ENCODE measurements at places on chromosomes 4 and X.
A peak's percentile ranks its signal among the peaks of the same experiment; 100 is the strongest.

DNA sequence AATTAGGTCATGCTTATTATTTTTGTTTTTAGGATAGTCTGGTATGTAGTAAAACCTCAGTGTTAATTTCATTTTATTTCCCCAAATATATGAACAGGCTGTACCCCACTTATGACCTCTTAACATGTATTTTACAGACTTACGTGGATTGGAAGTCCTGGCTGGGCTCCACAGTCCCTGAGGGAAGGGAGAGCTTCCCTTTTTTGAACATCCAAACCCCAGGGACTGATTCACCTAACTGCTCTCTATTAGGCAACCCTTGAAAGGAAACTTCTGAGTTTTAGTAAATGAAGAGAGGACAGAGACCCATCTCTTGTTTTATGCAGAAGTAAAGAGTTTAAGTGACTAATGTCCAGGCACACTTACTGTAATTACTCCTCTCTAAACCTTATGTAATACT is 233.1 kb upstream of the SPRY1 start:
- no peak for DNase-seq

DNA sequence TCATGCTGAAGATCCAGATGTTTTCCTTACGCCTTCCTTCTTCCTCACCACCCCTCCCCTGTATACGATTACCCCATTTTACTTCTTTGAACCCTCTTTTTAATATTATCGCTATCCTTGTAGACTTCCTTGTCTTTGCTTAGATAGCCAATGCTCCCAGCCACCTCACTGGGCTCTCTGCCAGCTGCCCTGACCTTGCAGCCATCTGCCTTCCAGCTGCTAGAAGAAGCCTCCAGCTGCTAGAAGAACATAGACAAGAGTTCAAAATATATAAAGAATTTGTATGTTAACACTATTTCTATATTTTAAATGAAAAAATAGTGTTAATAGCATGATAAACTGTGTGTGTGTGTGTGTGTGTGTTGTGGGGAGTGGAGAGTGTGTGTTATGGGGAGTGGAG is 374.7 kb downstream of the ANKRD50 start:
- DNase-seq: no peak

DNA sequence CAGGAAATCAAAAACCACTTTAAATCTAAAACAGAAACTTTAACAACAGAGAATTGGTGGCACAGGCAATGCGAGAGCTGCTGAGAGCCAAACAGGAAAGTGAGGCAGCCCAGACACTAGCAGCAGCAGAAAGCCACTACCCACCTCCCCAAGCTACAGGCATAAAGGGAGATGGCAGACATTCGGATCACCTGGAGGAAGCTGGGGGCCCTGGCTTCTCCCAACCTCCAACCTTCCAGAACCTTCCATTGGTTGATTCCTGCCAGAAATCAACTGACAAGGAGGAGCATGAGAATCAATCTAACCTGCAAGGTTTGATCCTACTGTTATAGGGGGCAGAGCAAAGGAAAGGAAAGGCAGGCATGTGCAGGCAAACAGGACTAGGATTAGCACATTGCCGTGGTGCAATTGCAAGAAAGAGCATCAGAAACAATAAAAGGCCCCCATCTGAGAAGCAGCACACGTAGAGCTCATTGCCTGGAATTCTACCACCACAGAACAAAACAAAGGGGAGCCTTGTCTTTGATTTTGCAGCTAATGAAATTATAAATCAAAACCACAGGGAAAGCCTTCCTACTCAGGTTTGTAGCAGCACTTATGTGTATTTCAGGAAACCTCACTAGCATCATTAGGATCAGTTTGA is 427.3 kb upstream of the RASGEF1B start:
- DNase-seq: no peak

DNA sequence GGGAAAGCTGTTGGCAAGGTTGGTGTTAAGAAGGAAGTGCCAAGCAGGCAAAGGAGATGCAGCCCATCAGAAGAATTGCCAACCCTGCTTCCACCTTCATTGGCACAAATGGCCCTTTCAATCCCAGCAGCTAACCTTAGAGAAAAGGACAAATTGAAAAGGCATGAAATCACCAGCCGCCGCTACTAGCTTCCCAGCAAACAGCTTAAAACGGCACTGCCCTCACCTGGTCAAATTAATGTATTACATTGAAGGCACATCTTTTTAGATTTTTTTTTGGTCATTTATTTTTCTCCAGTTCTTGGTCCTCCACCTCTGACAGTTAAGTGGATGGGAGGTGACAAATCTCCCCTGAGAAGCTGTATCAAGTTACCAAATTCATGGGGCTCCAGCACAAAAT is 51.0 kb upstream of the NHSL2 start:
- DNase-seq: peak; percentile 2

DNA sequence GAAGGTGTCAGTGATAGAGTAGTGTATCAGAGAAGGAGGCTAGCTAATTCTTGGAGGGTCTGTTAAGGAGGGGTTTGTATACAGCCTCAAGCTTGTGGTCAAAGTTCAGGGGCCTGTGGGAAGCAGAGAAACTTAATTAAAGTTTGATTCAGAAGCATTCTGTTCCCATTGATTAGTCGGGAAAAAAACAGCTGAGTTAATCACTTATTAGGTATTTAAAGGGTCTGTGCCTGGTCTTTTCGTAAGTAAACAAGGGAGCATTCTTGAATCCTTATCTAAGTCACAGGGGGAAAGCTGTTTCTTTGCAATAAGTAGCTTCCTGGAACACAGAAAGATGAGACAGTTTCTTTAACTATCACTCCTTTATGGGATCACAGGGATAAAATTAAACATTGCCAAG is 492.1 kb downstream of the PCDH10 start:
- DNase-seq: no peak

DNA sequence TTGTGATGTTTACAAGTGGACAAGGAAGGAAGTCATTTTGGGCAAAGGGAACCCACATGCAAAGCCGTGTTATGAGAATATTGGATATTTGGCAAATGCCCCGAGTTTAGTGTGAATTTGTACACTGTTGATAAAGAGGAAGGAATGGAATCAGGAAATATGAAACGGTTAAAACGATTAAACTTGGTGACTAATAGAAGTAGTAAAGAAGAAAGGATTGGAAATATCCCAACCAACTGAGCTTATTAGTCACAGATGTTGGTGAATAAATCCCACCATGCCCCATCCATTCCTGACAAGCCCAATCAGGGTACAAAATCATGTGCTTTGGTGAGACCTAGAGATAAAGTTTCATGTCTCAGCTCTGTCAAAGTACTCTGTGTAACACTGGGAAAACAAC is 22.0 kb downstream of the ARHGAP24 start:
- DNase-seq: no peak

- DNase-seq: peak; percentile 11
These were observed at the start of gene PRSS48 for GRCh38 chr4:151276787-151277562. Gene PRSS48 (plus strand): TSS chr4:151277161. CDS start chr4:151277173, 12 bp downstream.

DNA sequence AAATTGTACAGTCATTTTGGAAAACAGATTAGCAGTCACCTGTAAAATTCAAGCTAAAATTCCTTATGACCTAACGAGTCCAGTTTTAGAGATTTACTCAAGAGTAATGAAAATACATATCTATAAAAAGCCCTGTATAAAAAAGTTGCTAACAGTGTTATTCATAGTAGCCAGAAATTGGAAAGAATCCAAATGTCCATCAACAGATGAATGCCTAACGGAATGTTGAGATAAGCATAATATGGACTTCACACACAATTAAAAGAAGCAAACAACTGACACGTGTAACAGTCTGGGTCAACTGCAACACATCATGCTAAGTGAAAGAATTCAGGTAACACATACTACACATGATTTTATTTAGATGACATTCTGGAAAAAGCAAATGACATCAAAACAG is 584.8 kb upstream of the AGA start:
- DNase-seq: no peak

DNA sequence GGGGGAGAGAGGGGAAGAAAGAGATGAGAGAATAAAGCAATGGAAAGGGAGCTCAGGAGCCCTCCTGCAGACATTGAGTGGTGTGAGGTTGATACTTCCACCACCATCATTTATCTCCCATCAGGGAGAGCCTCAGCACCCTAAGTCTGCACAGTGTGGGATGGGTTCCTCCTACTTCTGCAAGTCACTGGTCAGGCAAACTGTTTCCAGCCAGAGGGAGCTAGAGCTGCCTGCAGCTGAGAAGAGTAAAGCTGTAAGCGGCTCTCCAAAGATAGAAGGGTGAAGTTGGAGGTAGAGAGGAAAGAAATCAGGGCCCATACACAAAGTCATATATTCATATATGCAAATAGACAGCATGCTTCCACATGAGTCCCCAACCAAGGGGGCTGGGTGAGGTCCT is 21.9 kb upstream of the ZNF81 start:
- DNase-seq: no peak

DNA sequence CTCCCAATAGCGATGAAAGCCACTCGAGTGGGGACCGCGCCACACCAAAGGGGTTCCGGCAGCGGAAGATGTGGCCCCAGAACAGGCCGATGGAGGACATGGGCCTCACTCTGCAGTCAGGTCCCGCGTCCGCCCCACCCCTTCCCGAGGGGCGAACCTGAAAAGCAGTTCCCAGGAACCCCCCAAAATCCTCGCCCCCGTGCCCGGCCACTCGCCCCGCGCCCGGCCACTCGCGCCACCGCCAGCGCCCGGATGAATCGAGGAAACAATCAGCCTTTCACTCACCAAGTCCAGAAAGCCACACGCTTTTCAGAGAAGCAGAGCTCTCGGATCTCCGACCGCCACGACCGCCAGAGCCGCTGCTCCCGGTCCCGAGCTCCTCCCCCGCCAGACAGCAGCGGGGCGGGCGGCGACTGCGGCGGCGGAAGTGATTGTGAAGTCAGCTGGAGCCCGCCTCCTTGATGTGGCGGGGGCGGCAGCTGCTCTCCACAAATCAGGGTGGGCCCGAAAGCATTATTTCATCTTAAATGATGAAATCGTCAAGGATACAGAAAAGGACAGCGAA is at the start of gene PJA1:
PJA1 (minus strand) TSS at position 367 of the 565 bp plus-strand sequence. CDS start 2,380 bp downstream, outside the sequence.
- DNase-seq: peak; percentile 62

DNA sequence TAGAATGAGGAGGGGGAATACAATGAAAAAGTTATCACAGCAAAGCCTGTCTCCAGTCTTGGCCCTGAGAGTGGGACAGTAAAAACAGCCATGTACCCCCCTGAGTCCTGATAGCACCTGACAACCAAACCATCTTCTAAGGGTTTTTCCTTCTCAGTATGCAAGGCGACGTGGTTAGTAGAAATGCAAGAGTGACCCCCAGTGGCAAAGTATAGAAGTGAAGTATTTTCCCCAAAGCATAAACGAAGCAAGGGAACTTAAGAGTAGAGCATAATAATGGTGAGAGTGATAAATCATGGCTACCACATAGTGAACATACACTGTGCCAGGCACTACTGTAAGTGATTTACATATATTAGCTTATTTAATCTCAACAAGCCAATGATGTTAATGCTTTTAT is 52.8 kb downstream of the FAM47C start:
- peak; percentile 7 for DNase-seq

GRCh38 chr4:74111306-74111975 is 12.4 kb upstream of the CXCL2 start:
- DNase-seq: no peak

DNA sequence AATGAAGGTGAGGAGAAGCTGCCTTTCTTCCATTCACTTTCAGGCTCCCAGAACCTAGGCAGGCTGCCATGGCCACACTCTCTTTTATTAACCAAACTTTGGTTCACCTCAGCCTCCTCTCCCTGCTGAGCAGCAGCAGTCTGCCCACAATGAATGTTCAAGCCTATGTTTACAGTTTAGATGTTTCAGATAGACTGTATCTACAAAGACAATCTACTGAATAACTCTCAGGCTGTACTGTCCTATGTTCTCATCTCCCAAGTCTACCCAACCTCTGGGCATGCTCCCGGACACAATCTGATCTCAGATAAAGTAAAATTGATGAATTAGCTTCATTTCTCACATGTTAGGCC is 59.2 kb upstream of the TMEM164 start:
- no peak for DNase-seq

DNA sequence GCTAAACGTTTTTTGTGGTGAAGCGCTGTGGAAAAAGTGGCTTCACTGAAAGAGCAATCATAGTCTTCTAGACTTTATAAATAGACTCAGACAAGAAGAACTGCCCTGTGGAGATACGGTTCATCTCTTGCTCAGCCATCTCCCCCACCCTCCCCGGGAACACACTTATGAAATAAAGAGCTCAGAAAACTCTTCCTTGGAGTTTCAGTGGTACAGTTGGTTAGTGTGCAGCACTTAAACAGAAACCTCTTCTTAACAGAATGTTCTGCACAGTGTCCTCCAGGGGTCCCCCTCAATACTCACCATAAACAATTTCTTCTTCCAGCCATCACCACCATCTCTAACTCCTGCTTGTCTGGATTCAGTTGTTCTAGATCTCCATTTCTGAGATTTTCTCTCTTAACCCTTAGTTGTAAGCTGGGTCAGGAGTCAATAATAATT is 313.0 kb downstream of the ARHGAP10 start:
- no peak for DNase-seq

DNA sequence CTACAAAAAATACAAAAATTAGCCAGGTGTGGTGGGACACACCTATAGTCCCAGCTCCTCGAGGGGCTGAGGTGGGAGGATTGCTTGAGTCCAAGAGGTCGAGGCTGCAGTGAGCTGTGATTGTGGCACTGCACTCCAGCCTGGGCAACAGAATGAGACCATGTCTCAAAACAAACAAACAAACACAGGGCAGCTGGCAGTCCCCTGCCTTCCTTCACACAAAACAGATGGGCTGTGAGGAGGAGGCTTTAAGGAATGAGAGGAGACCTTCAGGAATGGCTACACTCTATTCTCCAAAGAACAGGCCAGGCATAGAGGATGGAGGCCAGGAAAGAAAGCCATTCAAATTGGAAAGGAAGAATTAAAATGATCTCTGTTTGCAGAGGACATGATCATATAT is 65.6 kb upstream of the MAML3 start:
- DNase-seq: no peak

- DNase-seq: peak; percentile 44
These were observed 1.0 kb upstream of the DAPP1 start for GRCh38 chr4:99815597-99816011.

DNA sequence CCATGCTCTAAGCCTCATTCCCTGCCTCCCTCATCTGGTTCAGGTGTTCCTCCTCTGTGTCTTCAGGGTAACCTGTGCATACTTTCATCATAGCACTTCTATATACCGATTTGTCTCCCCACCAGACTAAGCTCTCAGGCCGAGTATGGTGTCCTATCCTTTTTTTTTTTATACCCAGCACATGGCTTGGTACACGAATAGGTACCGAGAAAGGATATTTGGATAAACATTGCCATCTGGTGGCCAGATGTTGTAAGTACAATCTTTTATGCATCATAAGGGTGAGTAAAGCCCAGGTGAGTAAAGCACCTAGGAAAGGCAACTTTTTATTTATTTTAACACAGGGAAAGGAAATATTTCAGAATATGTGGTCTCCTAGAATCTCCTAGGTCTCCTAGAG is 68.4 kb downstream of the MID2 start:
- peak; percentile 45 for DNase-seq

DNA sequence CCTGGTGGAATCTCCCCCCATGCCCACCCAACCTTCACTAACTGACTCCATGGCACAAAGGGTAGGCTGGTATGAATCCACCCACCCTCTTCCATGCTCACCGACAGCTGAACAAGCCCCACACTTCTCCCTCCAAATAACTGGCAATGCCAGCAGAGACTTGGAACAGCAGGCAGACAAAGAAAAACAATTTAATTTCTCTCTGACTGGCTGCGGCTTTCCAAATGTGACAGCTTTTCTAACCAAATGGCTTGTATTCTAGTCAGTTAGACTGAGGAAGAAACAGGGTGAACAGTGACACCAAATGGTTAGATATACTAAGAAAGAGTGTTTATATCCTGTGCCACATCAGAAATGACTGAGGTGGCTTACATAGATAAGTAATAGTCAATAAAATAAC is 199.3 kb upstream of the ADAMTS3 start:
- no peak for DNase-seq
